Brain pericyte (primary cell): ENCODE measurements at places on chromosomes 5 and 9.

GRCh38 chr5:135326296-135327254 is 72.5 kb downstream of the MACROH2A1 start:
- no peak for DNase-seq

GRCh38 chr9:123090198-123090896 is 56.9 kb downstream of the GPR21 start:
- no peak for DNase-seq

- DNase-seq, result no peak
These were observed 111.8 kb downstream of the INIP start for GRCh38 chr9:112605963-112606699.

GRCh38 chr5:9301200-9301599 is 244.7 kb downstream of the SEMA5A start:
- DNase-seq, result no peak

DNA sequence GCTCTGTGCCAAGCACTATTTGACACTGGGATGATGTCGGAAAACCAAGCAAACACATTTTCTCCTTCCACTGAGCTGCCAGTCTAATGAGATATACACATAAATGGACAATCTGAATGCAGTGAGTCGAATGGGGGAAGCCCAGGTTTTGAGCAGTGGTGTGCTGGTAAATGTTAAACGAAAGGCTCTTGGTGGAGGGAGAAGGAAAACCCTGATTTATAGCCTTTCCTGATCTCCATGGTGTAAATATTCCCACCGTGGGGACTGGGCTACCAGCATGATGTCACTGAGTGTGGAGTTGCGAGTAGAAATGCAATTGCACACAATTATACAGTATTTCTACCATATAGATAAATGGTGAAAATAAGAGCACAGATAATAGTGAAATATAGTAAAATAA is 5.0 kb upstream of the GSN start:
- no peak for DNase-seq
